A673 (cell line): ENCODE measurements at places on chromosomes 11 and 22.

DNA sequence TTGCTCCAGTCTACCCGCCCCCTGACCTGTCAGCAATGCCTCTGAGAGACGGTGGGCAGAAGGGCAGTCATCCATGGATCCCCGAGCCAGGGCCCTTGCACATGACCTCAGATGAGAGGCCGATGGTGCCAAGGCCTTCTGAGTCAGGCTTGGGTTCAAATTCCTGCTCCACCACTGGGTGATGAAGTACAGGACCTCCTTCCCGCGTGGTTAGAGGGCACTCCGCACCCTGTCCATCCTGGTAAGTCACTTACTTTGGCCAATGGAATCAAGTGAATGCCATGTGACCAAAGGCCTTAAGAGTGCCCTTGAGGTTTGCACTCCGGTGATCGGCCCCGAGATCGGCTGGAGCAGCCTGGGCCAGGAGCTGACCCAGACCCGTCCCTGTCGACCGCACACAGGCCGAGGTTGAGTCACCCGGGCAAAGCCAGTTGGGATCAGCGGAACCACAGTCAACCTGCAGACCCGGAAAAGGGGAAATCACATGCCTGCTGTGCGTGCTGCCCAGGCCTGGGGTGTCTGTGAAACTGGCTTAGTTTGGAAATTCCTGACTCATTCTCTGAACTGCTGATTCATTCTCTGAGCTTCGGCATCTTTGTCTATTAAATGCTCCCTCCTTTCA lies 48.9 kb downstream of the RTL6 start:
- peak; percentile 18 for DNase-seq

GRCh38 chr22:35526333-35526979 lies 14.2 kb upstream of the RASD2 start:
- no peak for DNase-seq

GRCh38 chr11:2525941-2526807 lies 81.4 kb downstream of the KCNQ1 start:
- DNase-seq = no peak

DNA sequence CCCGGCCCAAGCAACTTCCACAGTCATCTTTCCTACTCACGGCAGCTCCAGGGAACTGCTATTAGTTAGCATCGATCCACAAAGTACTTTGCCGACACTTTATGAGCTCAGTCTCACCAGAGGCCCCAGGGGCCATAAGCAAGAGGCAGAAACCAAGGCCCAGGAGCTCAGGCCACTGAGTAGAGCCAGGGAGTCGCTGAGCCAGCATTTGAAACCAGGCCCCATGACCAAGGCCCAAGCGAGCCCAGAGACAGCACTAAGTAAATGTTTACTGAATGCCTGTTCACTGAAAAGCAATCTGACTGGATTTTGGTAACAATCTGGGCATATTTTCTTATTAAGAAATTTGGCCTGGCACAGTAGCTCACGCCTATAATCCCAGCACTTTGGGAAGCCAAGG lies 43.3 kb downstream of the ARRB1 start:
- DNase-seq = no peak

GRCh38 chr11:73480677-73481076 lies 104.5 kb downstream of the RELT start:
- peak; percentile 47 for DNase-seq

- no peak for DNase-seq
Measured at GRCh38 chr22:22103078-22103875, 120.7 kb upstream of the TOP3B start.

- peak; percentile 84 for DNase-seq
Measured at GRCh38 chr11:112279901-112280267, 19.2 kb upstream of the PLET1 start.

GRCh38 chr11:10050561-10050960 lies 243.5 kb downstream of the SBF2 start:
- no peak for DNase-seq

- no peak for DNase-seq
Measured at GRCh38 chr11:44557464-44557863, 8.0 kb upstream of the CD82 start.

- DNase-seq = no peak
Measured at GRCh38 chr11:20065406-20065805, 94.9 kb downstream of the DBX1 start.

DNA sequence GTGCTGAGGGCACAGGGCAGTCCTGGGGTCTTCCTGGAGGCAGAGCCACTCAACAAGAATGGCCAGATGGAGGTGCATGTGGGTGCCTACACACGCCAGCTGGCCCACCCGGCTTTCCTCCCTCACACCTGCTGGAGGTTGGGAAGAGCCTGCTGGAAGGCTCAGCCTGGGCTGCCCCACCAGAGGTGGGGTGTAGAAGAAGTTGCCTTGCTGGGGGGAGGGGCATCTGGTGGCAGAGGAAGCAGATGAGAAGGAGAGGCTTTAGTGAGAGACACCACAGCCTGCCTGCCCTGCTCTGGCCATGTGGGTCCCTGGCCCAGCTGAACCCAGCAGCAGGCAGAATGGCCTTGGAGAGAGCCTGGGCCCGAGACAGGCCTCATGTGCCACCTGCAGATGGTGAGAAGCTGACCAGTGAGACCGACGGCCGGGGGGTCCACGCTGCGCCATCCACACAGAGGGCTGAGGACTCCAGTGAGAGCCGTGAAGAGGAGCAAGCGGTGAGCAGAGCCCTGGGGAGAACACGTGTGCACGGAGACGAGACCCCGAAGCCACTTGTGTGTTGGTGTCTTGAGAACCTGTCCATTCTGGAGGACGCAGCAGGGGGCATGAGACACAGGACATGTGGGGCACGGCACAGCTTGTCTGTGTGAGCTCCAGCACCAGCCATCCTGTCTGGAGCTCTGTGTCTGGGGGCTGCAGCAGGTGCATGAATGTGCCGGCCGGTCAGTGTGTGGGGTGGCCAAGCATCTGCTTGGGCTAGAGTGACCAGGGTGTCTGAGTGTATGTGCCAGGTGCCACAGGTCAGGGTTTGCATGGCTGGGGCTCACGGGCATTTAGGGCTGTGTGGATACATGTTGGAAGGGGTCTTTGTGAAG lies 2.7 kb downstream of the B4GALNT4 start:
- DNase-seq = no peak

DNA sequence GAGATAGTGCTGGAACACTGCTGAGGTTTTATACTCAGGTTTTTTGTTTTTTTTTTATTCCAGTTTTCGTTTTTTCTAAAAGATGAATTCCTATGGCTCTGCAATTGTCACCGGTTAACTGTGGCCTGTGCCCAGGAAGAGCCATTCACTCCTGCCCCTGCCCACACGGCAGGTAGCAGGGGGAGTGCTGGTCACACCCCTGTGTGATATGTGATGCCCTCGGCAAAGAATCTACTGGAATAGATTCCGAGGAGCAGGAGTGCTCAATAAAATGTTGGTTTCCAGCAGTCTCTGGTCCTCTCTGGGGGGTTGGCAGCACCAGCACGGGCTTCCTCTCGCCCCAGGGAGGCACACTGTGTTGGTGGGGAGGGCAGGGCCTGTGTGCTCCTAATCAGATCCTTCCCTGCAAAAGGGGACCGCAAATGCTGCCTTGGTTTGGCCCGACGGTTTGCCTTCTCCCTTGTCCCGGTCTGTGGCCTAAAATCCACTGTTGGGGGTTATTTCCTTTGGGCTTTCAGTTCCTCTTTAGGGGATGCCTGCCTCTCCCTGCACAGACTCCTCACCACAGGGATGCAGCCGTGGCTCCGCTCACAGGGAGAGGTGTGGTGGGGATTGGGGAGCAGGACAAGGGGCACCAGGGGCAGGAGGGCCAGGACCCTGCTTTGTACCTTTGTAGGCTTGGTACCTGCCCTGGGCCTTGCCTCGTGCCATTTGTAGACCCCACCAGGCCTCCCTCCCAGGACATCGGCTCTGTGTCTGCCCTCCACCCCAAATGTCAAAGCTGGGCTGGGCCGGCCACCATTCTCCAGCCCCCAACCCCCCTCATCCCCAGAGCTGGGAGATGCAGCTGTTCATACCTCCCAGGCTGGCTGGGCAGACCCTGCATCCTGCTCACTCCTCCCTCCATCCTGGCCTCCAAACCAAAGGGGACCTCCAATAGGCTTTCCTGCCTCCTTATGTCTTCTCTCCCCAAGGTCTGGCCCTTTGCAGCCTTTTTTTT lies 13.5 kb downstream of the MCAT start:
- DNase-seq = no peak

DNA sequence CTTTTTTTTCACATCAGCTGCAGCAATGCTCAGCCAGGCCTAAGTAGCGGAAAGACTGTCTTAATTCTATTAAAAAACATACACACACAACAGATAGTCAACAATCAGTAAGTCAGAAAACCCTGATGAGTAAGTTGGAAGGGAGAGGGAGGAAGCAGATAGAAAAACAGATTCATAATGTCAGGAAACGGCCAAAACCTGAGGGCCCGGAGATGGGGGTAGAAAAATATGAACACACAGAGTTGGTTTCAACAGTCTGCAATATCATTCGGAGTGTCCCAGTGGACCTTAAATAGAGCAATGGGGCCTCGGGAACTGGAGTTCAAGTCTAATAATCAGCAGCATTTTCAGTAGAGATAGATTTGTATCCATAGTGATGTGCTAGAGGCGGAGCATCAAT lies 14.8 kb downstream of the LRRC55 start:
- no peak for DNase-seq

- DNase-seq = peak; percentile 40
Measured at GRCh38 chr11:125588505-125588904, 4.1 kb upstream of the STT3A start.
